ENCODE measurements at places on chromosomes 2 and 18.
A peak's percentile ranks its signal among the peaks of the same experiment; 100 is the strongest.

DNA sequence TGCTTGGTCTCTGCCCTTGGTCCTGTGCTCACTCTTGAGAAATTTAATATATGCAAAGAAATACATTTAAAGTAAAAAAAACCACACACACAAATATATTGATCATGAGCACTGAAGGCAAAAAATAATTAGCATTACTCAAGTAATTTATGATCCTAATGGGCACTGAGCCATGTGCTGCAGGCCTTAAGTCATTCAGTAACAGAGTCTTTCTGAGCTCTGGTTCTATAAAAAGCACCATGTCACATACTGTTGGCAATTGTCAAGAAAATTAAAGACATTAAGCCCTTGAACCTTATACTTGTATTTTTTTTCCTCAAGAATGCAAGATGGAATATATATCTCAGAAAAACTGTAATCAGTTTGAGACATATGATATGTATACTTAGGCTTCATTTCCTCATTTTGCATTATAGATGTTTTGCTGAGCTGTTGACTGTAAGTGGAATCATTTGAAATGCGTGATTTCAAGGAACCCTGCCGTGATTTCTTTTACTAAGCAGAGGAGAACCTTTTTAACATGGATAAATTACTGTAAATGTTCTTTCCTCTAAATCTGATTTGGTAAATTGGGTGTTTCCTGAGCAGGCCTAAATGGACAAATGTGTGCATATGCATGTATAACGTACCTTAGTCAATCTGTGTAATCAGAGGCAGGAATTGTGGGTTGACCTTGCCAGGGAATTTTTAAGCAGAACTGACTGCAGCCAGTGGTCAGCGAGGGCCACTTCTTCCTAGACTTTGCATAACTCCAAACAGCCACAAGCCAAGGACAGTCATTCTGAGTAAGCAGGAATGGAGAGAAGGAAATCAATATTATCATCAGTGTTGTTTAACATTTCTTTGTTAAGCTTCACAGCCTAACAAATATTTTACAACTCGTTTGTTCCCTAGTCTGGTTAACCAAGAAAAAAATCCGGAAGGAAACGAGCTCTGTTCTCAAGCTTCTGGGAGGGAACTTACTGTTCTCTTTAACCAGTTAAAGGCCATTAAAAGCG, 191.5 kb upstream of the ATP5MC3 start:
- DNase-seq = no peak

DNA sequence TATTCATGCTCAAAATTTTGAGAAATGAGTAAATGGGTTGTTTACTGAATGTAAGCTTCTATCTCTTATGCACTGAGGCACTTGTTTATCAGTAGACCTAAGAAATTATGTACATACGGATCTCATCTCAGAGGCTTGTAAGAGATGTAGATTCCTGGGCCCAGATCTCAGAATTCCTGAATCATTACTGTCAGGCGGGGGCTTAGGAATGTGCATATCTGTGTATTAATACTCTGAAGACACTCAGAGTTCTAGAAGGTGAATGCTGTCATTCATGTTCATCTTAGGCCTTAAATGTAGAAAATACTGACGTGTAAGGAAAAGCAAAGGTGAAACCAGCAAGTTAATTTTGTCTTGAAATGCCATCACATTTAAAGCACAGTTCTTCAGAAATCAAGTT, 169.6 kb downstream of the FMNL2 start:
- no peak for DNase-seq

- DNase-seq = no peak
These were observed 201.3 kb upstream of the GALNT5 start for GRCh38 chr2:157056200-157056676.

- no peak for DNase-seq
These were observed 1.1 kb downstream of the MAPK4 start for GRCh38 chr18:50560681-50561629.

GRCh38 chr2:24438106-24438505, 52.9 kb upstream of the NCOA1 start:
- DNase-seq = no peak

DNA sequence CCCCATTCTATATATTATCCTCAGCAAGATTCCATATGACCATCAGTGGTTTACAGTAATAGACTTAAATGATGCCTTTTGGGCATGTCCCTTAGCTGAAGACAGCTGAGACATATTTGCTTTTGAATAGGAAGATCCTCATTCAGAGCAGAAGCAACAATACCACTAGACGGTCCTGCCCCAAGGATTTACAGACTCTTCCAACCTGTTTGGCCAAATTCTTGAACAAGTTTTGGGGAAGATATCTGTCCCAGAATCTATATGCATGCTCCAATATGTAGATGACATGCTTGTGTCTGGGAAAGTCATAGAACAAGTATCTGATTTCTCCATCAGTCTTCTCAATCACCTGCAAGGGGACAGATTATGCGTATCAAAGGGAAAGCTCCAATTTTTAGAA, 137.1 kb upstream of the RMP24 start:
- no peak for DNase-seq

DNA sequence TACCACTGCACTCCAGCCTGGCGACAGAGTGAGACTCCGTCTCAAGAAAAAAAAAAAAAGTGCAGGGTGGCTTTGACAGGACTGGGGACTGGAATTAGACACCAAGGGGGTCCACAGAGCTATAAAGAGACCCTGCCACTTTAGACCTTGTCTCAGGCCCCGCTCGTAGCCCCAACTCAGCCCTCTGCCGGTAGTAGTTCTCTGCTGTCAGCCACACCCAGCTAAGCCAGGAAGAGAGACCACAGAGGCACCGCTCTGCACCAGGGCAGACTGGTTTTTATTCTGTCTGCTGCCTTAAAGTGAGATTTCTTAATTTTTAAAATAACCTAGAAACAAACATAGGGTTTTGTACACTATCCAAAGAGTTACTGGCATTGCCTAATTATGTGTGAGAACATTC, 66.0 kb downstream of the STEAP3 start:
- no peak for DNase-seq

GRCh38 chr2:111941531-111941930, 43.1 kb downstream of the MERTK start:
- no peak for DNase-seq

- DNase-seq = no peak
These were observed 251.1 kb downstream of the TRIB2 start for GRCh38 chr2:12967804-12968203.

DNA sequence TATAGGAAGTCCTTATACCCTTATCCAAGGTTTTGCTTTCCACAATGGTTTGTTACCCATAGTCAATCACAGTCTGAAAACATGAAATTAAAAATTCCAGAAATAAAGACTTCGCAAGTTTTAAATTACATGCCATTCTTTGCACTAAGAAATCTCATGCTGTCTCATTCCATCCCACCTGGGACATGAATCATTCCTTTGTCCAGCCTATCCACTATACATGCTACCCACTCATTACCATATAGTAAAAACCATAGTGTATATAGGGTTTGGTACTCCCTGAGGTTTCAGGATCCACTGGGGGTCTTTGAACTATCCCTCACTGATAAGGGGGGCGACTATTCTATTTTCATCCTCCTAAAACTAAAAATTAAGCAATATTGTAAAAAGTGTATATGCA, 17.0 kb downstream of the SP3 start:
- DNase-seq = no peak

DNA sequence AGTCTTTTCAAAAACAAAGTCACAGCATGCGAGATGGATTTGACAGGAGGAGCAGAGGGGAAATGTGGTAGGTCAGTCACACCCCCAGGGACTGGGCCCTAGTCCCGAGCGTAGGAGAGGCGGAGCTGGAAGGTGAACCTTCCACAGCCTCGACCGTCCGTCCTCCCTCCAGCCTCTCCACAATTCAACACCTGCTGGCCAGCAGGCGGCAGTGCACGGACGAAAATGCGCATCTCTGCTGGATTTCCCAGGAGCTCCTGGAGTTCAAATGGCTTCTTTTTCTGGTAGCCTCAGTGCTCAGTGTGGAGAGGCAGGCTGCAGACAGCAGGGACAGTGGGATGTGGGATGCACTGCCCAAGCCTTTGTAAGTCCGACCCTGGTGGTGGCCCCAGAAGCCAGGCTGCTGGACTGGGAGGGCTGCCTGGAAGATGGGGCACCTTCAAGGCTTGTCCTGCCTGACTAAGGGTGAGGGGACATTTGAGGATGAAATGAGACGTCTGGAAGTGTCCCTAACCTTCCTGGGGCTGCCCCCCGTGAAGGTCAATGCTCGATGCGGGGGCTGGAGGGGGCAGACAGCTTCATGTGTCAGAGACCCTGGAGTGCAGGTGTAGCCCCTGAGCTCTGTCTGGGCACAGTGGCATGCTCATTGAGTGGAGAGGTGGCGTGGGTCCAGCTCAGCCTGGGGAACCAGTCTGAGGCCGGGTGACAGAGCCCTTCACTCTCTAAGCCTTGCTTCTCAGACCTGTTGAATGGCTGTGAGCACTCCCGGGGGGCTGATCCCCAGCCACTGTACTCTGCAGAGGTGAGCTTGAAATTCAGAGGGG, 189.5 kb downstream of the TFCP2L1 start:
- peak; percentile 18 for DNase-seq

GRCh38 chr2:158960193-158960592, 8.2 kb upstream of the TANC1 start:
- no peak for DNase-seq

DNA sequence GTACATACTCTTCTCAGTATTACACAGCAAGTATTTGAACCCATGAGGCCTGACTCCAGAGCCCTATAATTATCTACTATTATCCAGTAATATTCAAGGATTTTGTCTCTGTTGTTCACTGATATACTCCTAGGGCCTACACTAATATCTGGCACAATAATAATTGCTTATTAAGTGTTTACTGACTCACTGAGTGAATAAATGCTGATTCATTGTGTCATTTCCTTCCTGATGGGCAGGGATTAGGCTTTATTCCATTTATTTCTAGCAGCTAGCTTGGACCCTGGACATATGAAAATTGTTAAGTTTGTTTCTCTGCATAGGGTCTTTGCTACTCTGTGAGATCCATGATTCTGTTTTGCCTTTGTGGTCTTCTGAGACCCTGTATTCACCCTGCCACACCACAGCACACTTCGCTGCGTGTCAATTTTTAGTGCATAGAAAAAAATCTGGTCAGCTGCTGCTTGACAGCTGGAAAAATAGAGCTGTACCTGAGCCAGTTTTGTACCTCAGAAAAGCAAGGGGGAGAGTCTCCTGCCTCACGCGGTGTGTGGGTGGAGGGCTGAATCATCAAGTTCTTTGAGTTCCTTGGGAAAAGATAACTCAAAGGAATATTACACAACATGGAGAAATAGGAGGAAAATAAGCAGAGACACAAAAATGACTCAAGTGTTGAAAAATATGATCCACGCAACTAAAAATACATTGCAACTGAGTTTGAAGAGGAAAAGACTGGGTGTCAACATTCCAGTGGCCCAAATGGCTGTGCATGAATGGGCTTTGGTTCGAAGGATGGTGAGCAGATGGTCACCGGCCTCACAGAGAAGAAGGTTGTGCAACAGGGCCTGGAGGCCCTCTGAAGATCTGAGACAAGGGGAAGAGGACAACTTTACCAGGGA, 18.9 kb upstream of the DPP4 start:
- no peak for DNase-seq

GRCh38 chr2:100174026-100174431, 31.6 kb upstream of the AFF3 start:
- DNase-seq = no peak

DNA sequence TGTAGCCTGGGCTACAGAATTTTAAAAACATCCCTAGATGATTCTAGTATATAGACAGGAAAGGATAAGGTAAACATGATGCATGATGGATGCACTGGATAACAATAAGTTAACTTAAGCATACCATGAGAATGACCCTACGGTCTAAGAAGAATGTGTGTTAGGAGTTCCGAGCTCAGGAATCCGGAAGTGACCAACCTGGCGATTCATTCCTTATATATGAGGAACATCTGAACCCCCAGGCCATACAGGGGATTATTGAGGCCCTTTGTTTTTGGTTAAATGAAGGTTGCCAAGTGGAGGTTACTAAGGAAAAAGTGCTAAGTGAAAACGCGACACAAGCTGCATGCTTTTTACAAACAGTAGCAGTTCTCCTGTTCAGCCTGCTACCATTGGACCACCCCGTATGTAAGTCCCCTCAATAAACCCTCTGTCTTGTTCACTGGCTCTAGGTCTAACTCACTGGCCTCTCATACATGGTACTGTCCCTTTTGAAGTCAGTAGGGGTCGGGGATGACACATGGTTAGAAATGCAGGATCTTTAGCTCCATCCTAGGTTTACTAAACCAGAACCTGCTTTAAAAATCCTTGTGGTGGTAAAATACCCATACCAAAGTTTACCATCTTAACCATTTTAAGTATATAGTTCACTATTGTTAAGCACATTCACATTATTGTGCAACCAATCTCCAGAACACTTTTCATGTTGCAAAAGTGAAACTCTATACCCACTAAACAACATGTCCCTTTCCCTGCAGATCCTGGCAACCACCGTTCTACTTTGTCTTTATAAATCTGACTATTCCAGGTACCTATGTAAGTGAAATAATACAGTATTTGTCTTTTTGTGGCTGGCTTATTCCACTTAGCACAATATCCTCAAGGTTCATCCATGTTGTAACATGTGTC, 111.0 kb upstream of the MAP4K3 start:
- no peak for DNase-seq

GRCh38 chr2:75547345-75548035, 13.2 kb downstream of the EVA1A start:
- no peak for DNase-seq

DNA sequence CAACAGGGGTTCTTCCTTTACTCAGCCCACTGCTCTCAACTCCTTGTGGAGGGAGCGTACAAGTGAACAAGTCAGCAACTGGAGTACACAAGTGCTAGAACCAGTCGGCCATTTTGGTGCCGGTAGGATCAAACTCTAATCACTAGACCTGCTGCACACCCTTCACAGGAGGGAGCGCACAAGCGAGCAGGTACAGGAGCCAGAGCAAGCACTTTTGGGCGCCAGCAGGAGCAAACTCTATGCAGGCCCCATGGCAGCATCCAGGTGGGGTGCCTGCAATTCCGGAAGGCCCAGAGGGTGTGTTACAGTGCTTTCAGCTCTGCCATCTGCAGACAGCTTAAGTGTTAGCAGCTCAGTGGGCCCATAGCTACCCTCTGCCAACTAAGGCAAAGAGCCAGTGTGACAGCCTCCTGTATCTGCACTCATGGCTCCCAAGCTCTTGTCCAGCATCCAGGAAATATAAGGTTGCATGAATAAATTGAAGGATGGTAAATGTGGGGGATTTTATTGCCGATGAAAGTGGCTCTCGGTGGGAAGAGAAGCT, 426.1 kb downstream of the DCC start:
- DNase-seq = no peak

DNA sequence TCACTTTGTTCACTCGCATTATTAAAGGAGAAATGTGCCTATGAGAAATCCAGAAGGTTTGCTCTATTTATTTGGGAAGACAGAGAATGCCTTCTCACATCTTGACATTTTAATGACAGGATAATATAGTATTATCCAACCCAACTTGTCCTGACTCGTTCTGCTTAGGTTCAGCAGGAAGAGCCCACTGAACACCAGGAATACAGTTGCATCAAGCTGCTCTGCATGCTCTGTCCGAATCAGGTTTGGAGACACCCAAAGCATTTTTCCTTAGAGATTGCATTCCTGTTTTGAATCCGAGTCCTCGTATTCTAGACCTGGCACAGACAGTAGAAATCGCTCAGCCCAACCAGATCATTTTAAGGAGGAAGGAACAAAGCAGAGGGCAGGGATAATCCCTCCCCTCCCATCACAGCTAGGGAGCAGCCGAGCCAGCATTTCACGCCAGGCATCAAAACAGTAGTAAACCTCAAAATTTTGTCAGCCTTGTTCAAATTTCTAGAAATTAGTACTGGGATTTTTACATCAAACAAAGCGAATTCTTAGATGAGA, 837.4 kb upstream of the ID2 start:
- DNase-seq = no peak

GRCh38 chr2:53103679-53104078, 663.9 kb upstream of the CHAC2 start:
- DNase-seq = no peak

GRCh38 chr2:143548032-143548431, 418.8 kb downstream of the ARHGAP15 start:
- DNase-seq = no peak

All from NCI-H2029 treated with DMSO at 0.1 percent for 48 hours (cell line).